ENCODE measurements at places on chromosomes 1 and 21.
A peak's percentile ranks its signal among the peaks of the same experiment; 100 is the strongest.

DNA sequence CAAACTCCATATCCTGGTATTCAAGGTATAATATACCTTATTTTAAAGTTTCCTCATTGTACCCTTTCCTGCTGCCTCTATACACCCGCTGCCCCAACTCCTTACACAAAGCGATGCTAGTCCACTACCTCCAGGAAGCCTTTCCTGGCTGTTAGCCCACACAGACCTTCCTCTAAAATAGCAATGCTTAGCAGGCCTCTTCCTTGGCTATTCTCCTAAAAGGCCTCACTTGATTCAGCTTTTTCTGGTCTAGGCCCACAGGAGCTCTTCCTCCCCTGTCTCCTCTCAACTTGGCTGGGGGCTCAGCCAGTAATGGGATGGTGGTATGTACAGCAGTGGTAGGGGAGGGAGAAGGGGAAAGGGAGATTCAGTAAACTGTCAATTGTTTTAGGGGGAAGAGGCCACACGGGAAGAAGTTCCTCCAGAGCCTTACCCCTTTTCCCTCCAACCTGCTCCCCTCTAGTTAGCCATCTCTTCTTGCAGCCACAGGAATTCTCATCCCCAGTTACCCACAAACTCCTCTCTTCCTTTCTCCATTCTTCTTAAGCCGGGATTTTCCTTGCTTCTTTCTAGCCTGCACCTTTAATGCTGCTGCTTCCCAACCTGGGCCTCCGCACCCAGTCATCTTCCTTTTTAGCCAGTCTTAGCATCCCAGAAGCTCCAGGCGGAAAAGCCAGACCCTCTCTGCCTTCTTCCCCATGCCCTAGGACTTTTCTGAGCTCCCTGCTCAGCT lies 2.6 kb downstream of the LRRC41 start:
- no peak for DNase-seq

- no peak for DNase-seq
Observed at GRCh38 chr1:33508151-33508550, 35.7 kb downstream of the ZSCAN20 start.

GRCh38 chr1:56156971-56157876 lies 422.1 kb downstream of the PLPP3 start:
- no peak for DNase-seq

- no peak for DNase-seq
Observed at GRCh38 chr1:74474585-74474984, 37.8 kb downstream of the LRRC53 start.

- no peak for DNase-seq
Observed at GRCh38 chr1:185063719-185064118, 18.4 kb downstream of the RNF2 start.

DNA sequence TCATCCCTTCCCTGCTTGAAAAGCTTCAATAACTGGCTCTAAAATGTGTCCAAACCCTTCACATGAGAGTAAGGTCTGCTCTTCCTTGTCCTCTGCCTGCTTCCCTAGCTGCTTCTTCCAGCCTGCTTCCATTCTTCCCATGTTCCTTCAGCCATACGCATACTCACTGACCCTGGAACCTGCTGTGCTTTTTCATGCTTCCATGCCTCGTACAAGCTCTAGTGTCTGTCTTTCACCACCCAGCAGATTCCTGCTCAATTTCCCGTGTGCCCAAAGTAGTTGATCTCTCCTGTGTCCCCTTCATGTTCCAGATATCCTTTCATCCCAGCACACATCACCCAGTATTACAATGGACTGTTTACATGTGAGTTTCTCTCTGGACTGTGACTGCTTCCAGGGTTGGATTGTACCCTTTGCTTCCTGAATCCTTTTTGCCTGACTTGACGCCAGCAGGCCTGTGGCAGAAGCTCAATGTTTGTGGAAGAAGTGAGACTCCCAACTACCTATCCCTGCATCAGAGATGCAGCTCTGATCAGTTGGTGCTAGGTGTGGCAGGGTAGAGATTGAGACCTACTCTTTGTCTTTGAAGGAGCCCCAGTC lies 35.9 kb upstream of the RNF19B start:
- DNase-seq: no peak

GRCh38 chr1:210260096-210260495 lies 27.5 kb downstream of the SERTAD4 start:
- no peak for DNase-seq

DNA sequence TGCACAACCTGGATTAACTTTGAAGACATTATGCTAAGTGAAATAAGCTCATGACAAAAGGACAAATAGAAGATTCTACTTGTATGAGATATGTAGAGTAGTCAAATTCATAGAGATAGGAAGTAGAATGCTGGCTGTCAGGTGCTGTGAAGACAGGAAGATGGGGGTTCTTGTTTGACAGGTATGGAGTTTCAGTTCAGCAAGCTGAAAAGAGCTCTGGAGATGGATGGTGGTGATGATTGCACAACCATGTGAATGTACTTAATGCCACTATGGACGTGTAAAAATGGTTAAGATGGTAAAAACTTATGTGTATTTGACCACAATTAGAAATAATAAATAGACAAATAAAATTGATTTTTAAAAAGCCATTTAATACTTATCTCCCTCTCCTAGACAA lies 169.8 kb upstream of the DUSP10 start:
- no peak for DNase-seq

DNA sequence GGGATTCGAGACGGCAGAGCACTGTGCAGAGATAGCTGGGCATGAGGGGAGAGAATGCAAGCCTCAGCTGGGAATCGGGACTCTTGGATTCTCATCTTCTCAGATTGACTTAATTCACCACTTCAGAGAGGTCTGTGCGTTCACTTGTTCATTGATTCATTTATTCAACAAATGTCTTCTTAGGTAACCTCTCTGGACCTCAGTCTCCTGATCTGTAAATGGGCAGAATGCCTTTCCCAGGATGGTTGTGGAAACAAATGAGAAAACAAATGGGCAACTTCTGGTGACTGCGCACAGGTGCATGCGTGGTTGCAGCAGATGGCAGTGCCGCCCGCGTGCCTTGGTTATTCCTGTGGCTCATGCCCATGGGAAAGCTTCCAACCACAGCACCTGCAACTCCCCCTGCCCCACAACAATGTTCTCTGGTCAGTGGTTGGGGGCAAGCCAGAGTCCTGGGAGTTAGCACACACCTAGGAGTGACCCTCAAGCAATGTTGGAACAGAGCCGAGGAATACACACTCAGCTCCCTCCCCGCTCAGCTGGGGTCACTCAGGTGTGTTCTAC lies 110.1 kb upstream of the RUNX3 start:
- no peak for DNase-seq

DNA sequence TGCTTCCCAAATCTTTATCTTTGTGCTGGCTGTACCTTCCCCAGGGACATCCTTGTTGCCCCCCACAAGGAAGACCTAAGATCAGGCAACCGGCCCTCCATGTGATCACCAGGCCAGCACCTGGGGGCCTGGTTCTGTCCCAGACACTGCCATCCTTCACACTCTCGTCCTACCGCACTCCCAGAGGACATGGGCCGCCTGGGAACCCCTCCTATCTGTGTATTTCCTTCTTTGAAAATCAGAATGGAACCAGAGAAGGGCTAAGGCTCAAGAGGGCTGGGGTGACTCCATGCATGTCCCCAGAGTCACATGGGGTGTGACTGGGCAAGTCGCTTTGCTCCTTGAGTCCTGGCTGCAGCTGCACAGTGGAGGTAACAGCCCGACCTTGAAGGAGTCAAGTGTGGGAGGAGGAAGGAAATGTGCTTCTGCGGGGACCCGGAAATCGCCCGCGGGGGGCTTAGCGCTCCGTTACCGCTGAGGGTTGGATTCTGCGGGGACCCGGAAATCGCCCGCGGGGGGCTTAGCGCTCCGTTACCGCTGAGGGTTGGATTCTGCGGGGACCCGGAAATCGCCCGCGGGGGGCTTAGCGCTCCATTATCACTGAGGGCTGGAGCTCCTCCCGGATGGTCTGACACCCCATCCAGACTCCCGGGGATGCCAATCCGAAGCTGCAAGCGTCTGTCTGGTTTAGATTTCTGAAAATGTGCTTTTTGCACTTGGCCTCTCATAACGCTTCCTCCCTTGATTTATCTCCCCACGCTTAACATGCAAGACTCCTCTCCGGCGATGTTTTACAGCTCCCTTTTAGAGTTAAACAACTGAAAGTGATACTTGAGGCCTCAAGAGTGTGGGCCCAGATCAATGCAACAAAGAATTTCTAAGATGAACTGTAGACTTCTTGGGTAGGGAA lies 278.9 kb downstream of the NPHP4 start:
- no peak for DNase-seq

- no peak for DNase-seq
Observed at GRCh38 chr21:26555540-26556146, 17.4 kb downstream of the CYYR1 start.

DNA sequence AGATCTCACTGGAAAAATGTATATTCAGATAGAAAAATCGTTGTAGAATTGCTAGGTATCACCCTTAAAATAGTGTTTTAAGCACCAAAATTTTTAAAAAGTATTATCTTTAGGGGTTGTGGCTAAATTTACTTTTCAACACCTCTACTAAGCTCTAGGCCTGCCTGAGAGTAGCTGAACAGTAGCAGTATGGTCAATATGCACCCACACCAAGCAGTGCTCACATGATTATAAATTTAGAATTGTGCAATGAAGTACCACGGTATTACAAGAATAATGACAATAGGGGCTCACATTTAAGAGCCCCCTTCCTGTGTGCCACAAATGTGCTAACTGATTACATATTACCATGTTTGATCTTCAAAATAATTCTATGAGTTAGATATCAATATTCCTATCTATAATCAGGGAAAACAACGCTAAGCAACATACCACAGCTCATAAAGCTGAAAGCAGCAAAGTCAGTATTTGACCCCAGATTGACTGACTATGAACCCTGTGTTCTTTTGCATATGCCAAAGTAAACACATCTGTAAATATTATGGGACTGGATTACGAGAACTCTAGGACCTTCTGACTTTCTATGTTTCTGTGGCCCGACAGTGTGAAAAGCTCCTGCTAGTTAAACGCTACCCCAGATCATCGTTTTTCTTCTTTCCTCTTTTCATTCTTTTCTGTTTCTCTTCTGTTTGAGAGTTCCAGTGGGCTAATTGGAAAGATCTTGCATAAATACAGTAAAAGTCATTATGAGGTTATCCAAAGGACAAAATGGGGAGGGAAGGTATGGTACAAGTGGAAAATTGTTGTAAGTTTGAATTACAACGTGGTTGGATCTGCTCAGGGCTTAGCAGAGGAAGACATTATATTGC lies 201.1 kb upstream of the C1orf87 start:
- no peak for DNase-seq

DNA sequence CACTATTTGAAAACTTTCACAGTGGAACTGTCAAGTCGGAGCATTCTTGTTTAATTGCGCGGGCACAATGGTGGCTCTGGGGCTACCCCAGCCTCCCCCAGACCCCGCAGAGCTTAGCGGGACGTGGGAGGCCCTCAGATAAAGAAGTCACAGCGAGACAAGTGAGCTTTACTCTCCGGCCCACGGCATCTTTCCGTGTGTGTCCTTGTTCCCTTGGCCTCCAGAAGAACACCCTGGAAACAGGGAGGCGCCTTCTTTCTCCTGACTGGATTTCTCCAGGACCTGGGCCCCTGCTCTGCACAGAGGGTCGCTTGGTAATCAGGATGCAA lies 382.8 kb downstream of the RRAGC start:
- no peak for DNase-seq

DNA sequence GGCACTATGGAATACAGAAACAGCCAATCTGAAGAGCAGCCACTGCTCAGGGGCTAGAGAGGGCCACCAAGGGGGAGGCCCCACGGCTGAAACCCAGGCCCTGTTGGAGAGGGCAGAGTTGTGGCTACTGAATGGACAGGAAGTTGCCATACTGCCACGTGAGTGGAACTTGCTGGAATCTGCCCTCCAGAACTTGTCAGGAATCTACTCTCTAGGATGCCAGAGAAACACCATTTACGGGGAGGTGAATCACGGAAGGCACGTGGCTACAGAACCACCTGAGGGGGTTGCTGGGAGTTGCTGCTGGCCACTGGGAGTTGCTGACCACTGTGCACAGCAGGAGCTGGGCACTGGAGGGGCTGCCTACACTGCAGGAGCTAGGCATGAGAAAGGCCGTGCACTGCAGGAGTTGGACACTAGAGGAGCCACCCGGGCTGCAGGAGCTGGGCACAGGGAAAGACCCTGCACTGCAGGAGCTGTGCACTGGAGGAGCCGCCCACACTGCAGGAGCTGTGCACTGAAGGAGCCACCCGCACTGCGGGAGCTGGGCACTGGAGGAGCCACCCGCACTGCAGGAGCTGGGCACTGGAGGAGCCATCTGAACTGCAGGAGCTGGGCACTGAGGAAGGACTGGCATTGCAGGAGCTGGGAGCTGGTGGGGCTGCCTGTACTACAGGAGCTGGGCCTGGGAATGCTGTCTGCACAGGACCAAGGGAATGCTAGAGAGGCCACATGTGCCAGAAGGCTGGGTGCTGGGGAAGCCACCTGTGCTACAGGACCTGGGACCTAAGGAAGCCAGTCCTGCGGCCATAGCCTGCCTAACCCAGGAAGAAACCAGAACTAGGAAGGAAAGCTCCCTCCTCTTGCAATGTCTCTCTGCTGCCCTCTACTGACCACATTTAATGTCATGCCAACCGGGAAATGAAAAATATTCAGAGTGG lies 343.4 kb downstream of the MATN1 start:
- DNase-seq: peak; percentile 20

DNA sequence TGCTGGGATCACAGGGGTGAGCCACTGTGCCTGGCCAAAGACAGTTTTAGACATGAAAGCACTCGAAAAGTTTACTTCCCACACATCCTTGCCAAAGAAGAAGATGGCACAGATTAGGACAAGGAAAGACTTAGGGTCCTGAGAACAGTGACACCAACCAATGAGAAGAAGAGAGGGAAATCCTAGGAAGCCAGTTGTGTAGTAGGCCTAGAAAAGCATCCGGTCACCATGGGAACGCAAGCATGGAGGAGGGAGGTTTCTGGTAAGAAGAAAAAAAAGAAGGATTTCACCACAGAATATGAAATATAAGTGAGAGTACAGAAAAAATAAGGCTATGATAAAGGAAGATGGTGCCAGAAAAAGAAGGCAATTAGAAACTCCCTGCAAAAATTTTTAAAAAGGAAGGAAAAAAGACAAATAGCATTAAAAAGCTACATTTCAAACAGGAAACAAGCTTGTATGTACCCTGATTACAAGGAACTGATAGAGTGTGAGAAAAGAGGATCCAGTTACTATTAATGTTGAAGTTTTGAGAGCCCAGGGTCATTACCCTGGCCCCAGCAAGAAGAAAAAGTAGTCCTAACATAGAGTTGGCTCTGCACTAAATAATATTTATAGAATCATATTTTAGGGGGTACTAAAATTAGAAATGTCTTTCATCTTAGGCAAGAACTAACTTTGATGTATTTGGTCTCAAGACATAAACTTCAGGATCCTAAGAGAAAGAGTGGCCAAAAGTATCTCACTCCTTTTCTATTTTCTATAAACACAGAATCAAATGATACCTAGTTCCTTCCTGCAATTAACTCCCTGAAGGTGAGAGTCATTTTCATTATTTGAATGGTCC lies 16.1 kb downstream of the DIPK1A start:
- DNase-seq: no peak

- DNase-seq: no peak
Observed at GRCh38 chr21:31929548-31929947, 56.7 kb downstream of the HUNK start.
